ENCODE measurements at places on chromosomes 2 and 18.

DNA sequence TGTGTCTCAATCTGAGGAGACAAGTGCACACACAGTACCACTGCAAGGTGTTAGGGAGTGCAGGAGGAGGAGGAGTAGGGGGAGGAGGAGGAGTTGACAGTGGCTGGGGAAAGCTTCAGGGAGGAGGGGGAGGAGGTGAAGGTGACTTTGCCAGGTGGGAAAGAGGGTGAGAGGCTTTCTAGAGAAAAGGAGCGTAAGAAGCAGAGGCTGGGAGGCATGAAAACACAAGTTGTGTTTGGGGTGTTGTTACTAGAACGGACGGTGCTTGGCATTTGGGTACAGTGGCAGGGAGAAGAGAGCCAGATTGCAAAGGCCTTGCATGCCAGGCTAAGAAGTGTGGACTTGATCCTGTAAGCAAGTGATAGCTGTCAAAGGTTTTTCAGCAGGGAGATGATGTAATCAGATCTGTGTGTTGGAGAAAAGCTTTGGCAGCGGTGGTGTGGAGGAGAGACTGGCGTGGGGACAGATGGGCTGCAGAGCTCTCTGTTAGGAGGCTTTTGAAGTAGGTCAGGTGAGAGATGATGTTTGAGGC, 16.2 kb downstream of the TANC1 start:
- DNase-seq, result no peak

DNA sequence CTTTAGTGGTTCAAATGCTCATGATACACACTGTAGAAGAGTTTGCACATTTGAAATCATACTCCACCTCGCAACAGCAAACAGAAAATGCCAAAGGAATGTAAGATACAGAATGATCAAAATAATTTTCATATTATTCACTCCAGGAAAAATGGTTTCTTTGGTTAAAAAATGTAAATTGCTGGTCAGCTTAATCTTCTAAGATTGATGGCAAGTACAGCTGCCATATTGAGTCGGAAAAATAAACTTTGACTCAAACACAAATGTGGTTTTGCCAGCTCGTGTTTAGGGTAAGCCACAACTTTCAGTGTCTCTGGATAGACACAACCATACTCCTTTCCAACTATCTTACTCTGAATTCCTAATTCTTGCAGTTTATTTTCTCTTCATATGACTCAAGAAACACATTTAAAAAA, 154.9 kb upstream of the SMIM21 start:
- DNase-seq, result no peak

DNA sequence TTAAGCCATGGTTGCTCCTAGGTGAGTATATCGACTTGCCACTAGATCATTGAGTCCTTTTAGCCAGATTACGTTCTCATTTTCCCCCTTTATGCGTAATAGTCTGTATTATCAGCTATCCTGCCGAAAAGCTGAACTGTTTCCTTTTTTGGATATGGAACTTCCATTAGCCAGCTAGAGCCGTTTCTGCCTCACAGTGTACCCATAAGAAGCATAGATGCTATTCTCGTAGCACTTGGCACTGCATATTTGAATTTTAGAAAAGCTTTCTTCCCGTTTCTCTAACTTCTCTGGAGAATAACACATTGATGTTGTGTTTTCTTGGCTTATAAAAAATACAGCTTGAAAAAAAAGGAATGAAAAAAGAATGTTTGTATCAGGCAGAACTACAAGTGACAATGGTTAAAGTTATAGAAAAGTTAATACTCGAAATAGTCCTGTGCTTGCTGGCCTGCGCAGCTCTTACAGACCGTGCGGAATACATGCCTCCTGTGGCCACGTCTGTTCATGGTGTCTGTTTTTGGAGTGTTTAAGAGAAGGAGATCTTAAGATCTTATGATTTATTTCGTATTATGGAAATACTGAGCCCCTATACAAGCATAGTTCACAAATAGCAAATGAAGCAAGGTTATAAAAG, 710 bp downstream of the DUSP19 start:
- DNase-seq, result no peak

DNA sequence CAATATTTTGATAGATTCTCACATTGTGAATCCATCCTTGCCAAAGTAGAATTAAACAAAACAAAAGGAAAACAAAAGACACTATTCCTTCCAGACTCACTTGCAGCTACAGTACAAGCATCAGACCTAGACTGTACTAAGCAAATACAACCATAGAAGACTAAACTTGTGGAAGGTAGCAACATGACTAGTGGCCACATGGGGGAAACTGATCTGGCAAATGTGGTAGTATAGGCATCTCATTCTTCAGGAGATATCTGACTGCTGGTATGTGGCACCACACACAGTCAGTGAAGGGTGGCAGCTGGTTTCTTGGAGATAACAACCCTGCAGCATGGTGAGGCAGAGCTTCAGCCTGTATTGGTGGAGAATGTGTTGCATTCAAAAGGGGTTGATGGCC, 81.0 kb upstream of the ACVR2A start:
- DNase-seq, result no peak

- no peak for DNase-seq
Measured at GRCh38 chr18:63312019-63312409, 7.6 kb downstream of the BCL2 start.

Measured in epithelial cell of proximal tubule (primary cell).